Kidney tubule cell (primary cell): ENCODE measurements at places on chromosomes 11 and 22.

DNA sequence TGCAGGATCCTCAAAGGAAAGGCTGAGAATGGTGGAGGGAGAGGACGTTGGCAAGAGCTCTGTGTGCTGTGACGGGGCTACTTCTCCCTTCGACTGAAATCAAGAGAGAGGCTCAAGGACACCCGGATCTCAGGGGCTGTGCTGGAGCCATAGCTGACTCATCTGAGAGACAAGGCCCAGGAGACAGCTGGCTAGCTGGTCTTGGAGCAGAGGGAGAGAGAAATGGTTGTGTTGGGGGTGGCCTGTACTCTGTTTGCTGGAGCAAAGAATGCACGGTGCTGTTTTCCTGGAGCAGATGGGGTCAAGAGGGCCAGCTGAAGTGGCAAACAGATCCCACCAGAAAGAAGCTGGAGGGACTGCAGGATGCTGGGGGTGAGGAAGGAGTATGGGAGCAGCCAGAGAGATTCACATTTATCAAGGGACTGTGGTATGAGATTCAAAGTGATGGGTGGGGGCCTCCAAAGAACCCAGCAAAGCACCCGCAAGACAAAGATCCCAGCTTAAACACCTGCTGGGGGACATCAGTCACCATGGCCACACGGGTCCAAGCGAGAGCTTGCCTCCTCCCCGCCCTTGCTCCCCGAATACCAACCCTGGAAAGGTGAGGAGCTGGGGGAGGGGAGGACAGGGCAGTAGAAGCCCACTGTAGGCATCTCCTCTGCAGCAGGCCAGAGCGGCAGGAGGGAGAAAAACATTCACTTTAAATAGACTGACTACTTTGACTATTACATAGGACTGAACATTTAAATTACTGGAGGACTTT, 40.8 kb downstream of the MAP6 start:
- DNase-seq, result no peak

DNA sequence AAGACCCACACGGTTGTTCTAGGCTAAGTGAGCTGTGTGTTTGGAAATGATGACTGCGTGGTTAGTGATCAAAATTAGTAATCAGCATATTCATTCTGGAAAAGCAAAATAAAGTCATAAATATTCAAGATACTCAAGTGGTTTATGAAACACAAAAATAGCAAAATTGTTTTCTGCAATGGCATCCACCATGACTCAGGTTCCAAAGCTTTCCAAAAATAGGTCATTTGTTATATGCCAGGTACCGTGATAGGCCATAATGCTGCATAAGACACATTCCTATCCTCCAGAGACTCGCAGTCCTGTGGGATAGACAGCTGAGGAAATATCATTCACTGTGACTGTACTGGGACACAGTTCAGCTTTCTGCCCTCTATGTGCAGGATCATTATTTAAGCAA, 2.4 kb upstream of the ATL3 start:
- no peak for DNase-seq

DNA sequence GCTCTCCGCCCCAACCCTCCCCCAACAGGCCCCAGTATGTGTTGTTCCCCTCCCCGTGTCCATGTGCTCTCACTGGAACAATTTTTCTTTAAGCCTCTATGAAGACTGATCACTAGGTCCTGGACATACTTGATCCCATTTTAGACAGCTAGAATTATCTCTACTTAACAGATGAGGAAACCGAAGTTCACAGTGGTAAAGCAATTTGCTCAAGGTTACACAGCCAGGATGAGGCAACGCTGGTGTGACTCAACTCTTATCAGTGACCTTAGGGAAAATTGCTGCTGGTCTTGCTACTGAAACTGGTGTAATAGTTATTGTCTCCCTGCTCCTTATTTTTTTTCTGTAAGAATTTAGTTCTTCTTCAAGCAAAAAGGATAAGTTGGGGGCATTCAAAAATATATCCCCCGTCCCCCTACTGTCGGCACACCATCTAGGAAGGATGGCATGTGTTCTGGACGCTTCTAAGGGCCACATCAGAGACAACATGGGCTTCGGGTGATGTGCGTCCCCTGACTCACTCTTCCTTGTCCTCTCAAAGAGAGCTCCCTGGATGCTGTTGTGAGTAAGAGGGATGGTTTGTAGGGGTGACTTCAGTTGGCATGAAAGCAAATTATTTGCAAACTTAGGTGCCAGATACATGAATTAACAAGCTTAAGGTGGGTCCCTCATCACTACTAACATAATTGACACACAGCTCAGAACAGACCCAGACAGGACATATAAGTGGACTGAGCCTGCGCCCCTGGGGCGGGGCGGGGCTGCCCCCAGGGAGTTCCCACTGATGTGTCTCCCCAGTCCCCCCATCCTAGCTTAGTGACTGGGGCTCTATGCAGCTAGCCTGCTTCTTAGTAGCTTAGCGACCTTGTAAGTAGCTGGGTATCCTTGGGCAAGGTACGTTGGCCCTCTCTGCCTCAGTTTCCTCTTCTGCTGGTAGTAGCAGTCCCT, 23.6 kb upstream of the ALX4 start:
- DNase-seq, result no peak

DNA sequence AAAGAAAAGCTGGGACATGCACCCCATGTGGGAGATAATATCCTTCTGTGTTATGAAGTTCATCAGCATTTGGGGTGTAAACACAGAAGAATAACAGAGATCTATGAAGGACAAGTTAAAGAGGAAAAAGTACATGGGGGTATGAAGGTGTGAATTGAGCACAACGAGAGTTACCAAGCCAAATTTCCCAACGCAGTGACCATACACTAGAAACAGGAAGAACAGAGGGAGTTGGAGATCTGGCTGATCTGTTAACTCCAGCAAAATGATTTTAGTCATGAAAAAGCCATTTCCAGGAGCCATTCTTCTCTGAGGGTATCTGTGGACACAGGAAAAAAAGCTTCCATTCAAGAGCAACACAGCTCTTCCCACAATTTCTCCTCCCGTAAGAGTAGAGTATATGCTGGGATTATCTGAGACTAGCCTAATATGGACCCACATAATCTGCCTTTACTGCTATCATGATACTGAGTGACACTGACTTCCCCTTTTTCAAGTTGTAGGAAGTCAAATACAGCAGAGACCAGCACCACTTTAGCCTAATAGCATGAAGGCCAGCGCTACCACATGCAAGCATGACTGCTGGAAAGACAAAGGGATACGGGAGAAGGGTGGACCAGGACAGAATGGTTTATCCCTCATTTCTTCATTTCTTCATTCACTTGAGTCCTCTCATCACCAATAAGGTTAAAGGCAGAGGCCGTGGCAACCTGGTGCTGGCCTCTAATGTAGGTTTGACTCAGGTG, 19.6 kb upstream of the OR8D2 start:
- DNase-seq, result no peak
